SJCRH30 (cell line): ENCODE measurements at places on chromosomes 16 and 17.

DNA sequence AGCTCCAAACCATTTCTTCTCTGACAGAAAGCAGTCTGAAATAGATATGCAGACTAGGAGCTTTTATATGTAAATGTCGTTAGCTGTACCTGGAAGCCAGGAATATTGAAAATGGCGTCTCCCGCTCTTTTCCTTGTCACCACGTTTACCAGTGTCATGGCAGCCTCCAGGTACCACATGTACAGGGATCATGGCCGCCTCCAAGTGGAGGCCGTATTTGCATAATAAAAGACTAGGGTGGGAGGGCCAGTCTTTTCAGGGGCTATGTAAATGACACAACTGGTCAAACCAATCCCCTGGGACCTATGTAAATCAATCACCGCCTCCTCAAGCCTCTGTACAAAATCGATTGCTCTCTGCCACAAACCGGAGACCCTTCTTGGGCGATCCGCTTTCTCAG is 54.3 kb downstream of the MYOCD start:
- DNase-seq, result no peak

- DNase-seq, result no peak
Measured at GRCh38 chr17:1473841-1474240, 17.8 kb upstream of the CRK start.

DNA sequence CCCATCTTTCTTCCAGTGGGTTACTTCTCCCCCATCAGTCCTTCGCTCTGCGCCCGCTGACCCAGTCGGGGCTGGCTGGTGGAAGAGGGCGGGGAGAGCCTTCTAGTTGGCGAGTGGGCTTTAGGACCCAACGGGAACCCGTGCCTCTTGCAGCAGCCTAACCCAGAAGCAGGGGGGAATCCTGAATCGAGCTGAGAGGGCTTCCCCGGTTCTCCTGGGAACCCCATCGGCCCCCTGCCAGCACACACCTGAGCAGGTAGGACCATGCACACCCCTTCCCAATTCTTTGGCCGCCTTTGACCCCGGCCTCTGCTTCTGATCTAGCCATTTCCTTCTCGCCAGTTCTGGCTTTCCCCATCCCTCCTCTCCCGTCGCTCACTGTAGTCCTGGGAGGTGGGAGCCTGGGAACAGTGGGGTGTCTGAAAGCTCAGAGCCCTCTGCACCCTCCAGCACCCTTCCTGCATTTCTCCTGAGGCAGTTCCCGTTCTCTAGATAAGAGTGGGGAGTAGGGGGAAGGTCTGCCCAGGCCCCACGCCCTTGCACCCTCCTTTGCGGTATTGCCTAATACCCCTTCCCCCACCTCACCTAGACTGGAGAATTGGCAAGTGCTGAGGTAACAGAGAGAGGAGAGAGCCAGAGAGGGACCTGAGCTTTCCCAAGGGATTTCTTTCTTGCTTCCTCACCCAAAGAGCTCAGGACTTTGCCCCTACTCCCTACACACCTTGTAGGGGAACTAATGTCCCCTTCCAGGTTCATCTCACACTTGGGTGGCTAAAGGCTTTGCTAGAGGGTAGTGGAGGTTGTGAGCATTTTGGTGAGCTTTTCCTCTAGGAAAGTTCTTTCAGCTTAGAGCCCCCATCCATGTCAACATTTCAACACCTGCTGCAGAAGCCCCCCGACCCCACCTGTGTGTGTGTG is at the start of gene RARA:
Gene RARA, plus strand, starts transcription at position 150 of the 918 bp plus-strand sequence. CDS start 22,039 bp downstream, outside the sequence.
- peak; percentile 60 for DNase-seq

DNA sequence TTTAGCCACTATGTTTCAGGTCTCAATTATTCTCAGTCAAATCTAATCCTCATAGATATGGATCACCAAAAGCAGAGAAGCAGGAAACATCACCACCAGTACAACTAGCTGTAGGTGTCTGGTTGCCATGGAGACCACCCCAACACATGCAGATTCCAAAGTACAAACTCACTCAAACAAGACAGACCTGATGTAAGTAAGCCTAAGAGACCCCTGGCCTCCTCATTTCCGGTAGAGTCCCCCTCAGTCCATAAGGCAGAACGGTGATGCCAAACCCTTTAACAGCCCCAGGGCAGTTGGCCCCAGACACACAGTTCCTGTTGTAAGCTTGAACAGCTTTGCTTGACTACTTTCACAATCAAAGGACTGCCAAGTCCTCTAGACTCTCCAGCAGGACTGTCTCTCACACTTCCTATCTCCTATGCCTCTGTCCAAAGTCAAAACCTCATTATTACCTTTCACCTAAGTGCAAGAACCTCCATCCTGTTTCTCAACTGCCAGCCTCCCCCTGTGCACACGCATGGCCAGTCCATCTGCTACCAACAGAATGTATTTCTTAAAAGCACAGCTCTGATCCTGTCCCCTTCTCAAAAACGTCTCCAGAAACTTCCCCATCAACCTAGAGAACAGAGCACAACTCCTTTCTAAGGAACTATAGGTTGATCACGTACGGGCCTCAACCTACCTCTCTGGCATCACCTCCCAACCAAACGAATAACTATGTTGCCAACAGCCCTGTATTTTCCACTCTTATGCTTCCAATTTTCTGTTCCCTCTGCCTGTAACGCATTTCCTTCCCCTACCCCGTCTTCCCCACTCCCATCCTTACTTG is 23.9 kb downstream of the SLC39A11 start:
- DNase-seq, result peak; percentile 26

- no peak for DNase-seq
Measured at GRCh38 chr16:47493381-47494337, 32.5 kb downstream of the PHKB start.

- DNase-seq, result peak; percentile 80
Measured at GRCh38 chr17:7296189-7296861, 1.9 kb upstream of the YBX2 start.

DNA sequence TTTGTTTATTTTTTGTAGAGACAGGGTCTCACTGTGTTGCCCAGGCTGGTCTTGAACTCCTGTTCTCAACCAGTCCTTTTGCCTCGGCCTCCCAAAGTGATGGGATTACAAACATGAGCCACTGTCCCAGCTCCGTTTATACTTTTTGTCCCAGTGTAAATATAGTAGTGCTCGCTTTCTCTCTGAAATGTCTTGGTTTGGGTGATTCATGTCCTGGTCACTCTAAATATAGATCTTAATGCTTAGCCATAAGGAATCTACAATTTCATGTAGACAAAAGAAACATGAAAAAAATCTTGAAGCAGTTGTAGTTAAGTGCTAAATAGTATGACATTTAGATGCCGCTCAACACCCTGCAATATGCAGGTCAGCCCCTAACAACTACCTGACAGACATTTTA is 126.9 kb downstream of the KATNIP start:
- no peak for DNase-seq

DNA sequence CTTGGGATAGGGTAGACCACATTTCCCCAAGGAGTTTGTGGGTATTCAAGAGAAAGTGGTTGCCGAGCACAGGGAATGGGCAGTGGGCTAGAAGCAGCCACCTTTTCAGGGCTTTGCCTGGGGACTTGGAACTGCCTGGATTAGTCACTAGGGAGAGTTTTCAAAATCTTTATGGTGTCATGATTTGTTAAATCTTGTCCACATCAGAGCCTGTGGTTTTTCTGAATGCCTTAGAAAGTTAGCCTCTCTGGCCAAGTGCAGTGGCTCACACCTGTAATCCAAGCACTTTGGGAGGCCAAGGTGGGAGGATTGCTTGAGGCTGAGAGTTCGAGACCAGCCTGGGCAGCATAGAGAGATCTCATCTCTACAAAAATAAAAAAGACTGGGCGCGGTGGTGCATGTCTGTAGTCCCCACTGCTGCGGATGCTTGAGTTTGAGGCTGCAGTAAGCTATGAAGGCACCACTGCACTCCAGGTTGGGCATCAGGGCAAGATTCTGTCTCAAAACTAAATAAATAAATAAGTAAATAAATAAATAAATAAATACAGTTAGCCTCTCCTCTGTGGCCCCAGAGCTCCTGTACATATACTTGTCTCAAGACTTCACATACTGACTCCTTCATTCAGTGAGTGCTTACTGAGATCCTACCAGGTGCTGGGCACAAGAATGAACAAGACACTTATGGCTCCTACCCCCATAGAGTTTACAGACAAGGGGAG is 76.3 kb upstream of the HNF1B start:
- no peak for DNase-seq

DNA sequence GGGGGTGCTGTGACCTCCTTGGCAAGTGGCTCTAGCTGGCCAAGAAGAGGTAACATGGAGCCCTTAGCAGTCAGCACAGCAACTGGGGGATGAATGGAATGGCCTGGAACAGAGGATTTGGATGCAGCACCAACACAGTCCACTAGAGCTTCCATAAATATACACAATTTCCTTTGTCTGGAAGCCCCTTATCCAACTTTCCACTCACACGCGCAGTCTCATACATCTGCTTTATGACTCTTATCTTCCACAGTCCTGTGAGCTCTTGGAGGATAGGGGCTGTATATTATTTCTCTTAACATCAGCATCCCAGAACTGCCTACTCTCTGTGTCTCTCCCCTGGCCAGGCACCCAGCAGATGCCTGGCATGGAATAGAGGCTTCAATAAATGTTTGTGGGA is 235.6 kb upstream of the MAF start:
- no peak for DNase-seq

- no peak for DNase-seq
Measured at GRCh38 chr17:67421869-67422273, 44.8 kb downstream of the PITPNC1 start.

GRCh38 chr17:70378076-70378475 is 208.7 kb downstream of the KCNJ2 start:
- DNase-seq, result no peak

GRCh38 chr16:84979516-84979915 is 31.8 kb downstream of the ZDHHC7 start:
- DNase-seq, result no peak

DNA sequence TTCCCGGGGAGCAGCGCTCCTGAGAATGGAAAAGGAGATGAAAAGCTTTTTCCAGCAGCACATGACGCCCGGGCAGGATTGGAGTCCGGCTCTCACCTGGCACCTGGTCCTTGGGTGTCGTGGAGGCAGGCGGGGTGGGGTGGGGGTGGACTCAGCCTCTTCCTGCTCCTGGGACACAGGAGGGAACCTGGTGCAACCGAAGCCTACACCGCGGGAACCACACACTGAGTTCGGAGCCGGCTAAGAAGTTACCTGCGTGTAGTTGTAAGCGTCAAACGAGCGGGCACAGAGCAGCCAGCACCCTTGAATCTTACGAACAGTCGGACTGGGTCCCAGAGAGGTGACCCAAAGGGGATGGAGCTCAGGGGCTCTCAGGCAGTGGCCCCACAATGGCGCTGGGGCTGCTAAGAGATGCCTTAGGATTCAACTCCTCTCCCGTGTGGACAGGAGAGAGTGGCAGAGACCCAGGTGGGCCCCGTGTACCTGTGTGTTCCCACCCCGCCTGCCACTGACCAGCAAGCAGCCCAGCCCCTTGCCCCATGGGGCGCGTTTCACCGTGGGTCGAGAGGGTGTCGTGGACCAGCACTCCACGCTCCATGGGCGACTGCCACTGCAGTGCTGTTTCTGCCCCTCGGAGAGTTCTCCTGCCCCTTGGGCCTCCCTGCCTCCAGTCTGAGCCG is 105.8 kb upstream of the METRNL start:
- DNase-seq, result no peak

GRCh38 chr17:63369233-63369632 is 76.9 kb downstream of the CYB561 start:
- DNase-seq, result no peak

DNA sequence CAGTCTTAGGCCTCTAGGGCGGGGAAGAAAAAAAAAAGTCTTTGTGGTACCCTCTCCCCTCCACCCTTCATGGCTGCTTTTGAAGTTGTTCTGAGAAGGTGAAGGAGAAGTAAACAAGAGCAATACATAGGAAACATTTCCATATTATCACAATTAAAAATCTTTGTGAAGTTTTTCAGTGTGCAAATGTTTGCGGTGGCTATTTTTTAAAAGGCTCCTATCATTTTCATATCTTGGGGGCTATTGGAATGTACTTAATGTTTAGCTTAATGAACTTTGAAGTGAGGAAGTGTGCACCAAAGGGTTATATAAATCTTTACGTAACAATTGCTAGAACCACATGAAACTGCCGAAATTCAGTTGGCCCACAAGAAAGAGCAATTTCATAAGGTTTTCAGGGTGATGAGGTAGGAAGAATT is 7.6 kb downstream of the NOL11 start:
- no peak for DNase-seq

- no peak for DNase-seq
Measured at GRCh38 chr16:22380529-22380928, 6.1 kb upstream of the CDR2 start.

DNA sequence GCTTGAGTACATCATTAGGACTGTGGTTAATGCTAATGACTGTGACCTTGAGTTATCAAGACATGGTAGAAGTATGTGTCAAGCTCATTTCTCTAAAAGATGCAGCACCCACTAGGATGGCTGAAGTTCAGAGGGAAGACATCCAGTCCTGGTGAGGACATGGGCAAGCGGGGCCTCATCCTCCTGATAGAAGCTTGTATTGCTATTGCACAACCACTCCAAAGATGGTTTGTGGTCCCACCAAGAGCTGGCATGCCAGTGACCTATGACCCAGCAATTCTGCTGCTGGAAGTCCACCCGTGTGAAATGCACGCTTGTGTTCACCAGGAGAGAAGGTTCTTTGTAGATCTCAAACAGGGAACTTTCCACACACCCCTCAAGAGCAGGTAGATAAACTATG is 14.2 kb downstream of the SOX8 start:
- no peak for DNase-seq

DNA sequence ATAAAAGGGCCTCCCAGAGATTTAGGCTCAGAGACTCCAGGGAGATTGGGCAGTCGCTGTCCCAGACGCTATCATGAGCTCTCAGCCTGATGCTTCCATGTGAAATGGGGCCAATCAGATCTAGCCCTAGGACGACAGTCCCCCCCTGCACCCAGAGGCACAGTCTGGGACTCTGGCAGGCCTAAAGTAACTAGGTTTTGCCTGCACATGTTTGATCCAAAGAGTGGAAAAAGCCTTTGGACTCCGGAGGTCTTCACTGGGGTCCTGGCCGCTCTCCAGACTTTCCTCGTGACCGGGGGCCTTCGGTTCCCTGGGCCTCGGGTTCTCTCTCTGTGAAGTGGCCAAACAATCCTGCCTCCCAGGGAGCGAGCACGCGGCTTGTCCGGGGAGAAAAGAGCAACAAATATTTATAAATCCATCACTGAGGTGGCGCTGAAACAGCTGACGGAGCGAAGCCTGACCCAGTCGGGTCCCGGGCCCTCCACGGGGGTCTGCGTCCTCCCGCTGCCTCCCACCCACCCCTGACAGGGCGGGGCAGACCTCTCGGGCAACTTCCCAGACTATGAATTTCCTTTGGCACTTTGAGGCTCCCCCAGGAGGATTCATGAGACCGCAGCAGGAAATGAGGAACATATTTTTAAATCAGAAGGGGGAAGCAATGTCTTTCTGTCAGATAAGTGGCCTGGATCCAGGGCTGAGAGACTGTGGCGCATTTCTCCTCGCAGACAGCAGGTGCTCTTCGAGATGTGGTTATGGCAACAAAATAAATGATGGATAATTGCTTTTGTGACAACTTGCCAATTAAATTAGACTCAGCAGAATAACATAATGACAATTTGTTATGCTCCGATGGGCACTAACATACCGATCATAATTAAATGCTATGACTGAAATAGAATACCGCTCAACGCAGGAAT is 38.9 kb downstream of the MRPS23 start:
- DNase-seq, result peak; percentile 64

- no peak for DNase-seq
Measured at GRCh38 chr16:87279094-87279658, 38.0 kb downstream of the C16orf95 start.
